Left hindlimb (tissue), 1 donor: ENCODE measurements at places on chromosomes 1 and 21.

GRCh38 chr1:203284411-203285123 lies 20.8 kb upstream of the BTG2 start:
- DNase-seq, result peak; percentile 17

DNA sequence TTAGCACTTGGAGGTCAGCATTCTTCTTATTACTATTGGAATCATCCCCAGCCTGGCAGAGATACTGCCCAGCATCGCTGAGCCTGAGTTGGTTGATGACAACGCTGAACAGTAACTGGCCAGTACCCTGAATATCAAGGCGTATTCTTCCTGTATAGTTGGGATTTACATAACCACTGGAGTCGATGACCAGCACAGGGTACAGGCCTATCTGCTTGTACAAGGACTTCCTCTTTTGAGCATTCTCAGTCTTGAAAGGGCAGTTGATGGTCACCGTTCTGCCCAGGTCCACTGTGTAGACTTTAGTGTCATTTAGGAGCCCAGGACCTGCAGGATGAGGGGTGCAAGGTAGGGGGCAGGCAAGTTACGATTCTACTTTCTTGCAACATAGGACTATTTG lies 8.8 kb downstream of the PIGR start:
- DNase-seq, result no peak

- DNase-seq, result no peak
Measured at GRCh38 chr1:32765570-32766327, 51.4 kb downstream of the YARS1 start.

- DNase-seq, result no peak
Measured at GRCh38 chr21:36890086-36890485, 76.4 kb downstream of the HLCS start.

DNA sequence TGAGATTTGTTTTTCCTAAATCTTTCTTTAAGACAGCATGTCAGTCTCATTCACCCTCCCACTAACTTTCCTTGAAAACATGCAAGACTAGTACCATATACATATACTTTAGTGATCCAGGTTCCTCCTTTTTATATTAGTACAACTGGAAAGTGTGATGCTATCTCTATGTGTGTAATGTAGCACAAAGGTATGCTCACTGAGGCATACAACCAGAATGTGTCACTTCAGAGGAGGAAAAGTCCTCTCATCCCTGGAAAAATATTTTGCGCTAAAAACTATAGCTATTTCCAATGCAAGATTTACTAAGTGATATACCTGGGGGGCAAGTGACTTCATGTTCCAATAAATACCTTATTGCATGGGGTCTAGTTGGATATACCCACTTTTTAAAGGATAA lies 45.9 kb downstream of the BARHL2 start:
- no peak for DNase-seq

GRCh38 chr1:43890815-43891214 lies 42.8 kb upstream of the ARTN start:
- no peak for DNase-seq

GRCh38 chr1:155871390-155871789 lies 12.0 kb downstream of the SYT11 start:
- peak; percentile 66 for DNase-seq

DNA sequence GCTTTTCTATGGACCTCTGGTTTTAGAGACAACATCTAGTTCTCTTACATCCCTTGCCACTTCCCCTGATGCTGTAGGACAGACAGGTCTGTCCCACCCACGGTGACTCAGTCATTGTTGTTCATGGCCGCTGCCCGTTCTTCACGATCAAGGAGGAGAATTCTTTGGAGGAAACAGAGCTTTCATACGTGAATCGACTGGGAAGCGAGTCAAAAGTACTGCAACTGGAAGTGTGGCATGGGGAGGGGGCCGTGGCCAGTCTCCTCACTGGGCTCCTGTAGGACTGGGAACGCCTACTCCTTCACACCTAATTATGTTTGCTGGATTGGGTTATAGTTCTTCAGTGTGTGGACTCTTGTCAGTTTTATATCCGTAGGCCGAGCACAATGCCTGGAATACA lies 4.4 kb upstream of the SLC37A1 start:
- DNase-seq, result no peak

DNA sequence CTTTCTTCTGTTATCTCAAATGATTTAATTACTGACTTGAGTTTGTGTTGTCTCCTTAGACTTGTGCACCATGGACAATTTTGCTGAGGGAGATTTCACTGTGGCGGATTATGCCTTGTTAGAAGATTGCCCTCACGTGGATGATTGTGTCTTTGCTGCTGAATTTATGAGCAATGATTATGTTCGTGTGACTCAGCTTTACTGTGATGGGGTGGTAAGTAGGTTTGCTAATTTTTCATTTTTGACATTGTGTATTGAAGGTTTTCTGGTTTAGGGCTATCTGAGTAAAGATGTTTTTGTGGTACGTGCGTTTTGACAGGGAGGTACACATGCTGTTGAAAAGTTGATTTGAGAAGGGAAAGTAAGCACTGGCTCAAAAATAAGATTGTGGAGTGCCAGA lies 14.1 kb downstream of the TTC3 start:
- DNase-seq, result no peak

- peak; percentile 84 for DNase-seq
Measured at GRCh38 chr1:234962340-234962989, 166.2 kb downstream of the TOMM20 start.

DNA sequence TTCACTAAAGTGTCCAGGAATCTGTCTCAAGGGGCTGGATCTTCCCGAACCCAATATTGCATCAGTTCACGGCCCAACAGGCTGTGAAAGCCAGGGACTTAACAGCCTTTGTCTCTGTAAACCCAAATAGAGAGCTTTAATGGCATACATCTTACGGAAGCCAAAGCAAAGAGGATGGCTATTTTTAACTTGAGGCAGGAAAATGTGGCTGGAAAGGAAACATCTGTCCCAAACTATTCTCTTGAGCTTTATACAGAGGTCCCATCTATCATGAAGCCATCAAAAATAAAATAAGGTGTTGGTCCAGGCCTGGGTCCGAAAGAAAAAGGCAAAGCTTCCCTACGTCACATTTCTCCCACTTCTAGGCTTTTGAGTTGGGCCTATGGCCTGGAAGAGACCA lies 7.7 kb upstream of the CD34 start:
- DNase-seq, result no peak

DNA sequence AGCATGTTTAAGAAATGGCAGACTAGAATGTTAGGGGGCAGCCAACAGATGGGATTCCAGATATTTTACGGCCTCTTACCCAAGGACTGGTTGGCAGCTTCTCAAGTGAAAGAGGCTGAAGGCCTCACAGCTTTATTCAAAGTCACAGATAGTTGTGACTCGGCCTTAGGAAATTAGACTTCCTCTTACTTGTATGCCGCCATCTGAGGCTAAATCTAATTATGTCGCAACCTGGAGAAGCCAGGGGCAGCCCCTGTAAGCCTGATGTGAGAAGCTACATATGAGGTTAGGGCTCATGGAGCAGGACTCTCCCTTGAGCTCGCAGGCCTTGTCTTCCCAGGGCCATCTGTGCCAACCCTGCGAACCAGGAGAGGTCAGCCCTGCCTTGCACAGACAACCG lies 352.5 kb downstream of the HHAT start:
- DNase-seq, result no peak

DNA sequence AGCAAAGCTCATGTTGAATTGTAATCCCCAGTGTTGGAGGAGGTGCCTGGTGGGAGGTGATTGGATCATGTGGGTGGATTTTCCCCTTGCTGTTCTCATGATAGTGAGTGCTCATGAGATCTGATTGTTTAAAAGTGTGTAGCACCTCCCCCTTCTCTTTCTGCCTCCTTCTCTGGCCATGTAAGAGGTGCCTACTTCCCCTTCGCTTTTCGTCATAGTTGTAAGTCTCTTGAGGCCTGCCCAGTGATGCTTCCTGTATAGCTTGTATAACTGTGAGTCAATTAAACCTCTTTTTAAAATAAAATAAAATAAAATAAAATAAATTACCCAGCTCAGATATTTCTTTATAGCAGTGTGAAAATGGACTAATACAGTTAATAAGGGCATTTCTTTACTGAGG lies 1025.7 kb downstream of the PLA2G4A start:
- no peak for DNase-seq

DNA sequence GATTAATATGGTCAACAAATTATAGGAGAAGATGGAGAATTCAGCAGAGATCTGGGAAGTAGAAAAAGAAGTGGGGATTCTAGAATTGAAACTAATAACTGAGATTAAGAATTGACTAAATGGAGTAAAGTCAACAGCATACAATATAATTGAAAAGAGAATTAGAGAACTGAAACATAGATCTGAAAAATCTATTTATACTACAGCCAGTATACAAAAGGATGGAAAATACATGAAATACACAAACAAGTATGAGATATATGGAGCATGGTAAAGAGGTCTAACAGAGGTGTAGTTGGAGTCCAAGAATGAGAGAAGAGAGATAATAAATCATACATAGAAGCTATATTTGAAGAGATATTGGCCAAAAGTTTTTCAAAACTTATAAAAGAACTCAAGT lies 235.2 kb downstream of the FGGY start:
- DNase-seq, result no peak

GRCh38 chr1:153790966-153791647 lies 15.9 kb downstream of the SLC27A3 start:
- no peak for DNase-seq

GRCh38 chr1:193406901-193407300 lies 220.5 kb upstream of the B3GALT2 start:
- no peak for DNase-seq

- no peak for DNase-seq
Measured at GRCh38 chr1:247935781-247936180, 11.1 kb downstream of the OR2AJ1 start.

DNA sequence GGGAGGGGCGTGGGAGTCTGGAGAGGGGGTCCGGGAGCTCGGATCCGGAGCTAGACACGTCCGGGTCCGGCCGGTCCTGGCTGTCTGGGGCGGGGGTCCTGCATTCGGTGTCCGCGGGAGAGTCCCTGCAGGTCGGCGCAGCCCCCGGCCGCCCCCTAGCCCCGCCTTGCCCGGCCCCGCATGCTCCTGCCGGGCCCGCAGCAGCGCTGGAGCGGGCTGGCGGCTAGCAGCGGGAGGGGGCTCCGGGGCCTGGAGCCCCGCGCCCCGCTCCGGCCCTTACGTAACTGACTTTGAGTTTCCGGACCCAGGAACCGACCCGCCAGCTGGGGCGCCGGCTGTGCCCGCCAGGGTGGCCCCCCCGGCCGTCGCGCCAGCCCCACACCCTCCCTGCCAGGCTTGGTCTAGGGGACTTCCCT lies 26.9 kb upstream of the EPB41 start:
- DNase-seq, result no peak

- DNase-seq, result no peak
Measured at GRCh38 chr1:15733726-15734226, 2.3 kb upstream of the SLC25A34 start.
